A549 treated with Hydrocortisone at 1 μM for 4 hours (cell line): ENCODE measurements at places on chromosomes 3 and 15. TPM values are rescaled to one million over a fixed set of nuclear protein-coding genes. Genes with fewer than 3 reads are reported as not detected.

ASB14 gene
- not detected in 5 replicates for total RNA-seq

ALDH1A2 gene
- total RNA-seq, result 0.24 to 1.1 TPM (median 0.62 TPM) in 4 of 5 replicates, not detected in the other

CHRFAM7A gene
- total RNA-seq, result 5.2 to 7.9 TPM (median 7.1 TPM) in 5 replicates

MESP2 gene
- 0.24 to 0.84 TPM (median 0.48 TPM) in 5 replicates for total RNA-seq

IGDCC3 gene
- 0.07 to 0.18 TPM (median 0.09 TPM) in 5 replicates for total RNA-seq

SCN11A gene
- not detected in 5 replicates for total RNA-seq

GOLGA6B gene
- 0.06 to 0.09 TPM in 2 of 5 replicates, not detected in the others for total RNA-seq

ISG20 gene
- total RNA-seq, result 33.0 to 44.6 TPM (median 38.2 TPM) in 5 replicates

ARL6IP5 gene
- 77.0 to 101 TPM (median 79.6 TPM) in 5 replicates for total RNA-seq

ARHGAP11A gene
- total RNA-seq, result 56.4 to 105 TPM (median 69.8 TPM) in 5 replicates
